ENCODE measurements at places on chromosomes 1 and 21.

DNA sequence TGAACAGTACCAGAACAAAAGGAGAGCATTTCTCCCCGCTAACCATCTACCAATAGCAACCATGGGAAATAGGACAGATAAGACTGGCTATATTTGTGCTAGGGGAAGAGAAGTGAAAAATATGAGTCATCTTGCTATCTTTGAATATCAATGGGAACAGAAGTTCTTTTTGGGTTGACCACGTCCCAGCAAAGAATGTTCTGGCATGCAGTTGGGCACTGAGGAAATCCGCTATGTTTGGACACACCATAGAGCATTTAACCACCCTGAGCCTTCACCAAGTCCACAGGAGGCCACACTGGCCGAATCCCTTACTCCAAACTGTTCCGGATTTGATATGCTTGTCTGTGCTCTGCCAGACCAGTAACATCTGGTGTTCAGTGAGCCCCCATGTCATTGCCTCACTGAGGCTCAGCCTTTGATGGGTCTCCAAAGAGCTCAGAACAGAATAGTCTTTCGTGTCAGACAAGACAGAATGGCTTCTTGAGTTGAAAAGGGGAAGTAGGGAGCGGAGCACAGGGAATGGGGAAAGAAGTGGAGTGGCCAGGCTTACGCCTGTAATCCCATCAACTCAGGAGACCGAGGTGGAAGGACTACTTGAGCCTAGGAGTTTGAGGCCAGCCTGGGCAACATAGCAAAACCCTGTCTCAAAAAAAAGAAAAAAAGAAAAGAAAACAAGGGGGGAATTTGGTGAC is 81.4 kb downstream of the SMYD2 start:
- no peak for DNase-seq

DNA sequence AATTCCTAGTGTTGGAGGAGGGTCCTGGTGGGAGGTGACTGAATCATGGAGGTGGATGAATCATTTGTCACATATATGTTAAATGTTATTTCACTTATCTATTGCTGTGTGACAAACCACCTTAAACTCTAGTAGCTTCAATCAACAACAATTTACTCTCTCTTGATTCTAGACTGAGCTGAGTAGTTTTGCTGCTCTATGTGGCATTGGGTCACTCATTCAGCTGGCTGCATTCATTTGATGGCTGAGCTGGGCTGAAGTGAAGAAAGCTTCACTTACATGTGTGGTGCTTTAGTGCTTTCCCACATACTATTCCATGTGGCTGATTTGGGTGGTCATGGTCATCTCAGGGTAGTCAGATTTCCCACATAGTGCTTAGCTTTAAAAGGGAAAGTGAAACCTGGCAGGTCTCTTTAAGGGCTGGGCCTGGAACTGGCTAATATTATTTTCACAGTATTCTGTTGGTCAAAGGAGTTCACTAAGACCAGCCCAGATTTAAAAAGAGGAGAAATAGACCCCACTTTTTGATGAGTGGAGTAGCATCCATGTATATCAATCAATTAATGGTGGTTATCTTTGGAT is 10.5 kb downstream of the DNAH14 start:
- no peak for DNase-seq

DNA sequence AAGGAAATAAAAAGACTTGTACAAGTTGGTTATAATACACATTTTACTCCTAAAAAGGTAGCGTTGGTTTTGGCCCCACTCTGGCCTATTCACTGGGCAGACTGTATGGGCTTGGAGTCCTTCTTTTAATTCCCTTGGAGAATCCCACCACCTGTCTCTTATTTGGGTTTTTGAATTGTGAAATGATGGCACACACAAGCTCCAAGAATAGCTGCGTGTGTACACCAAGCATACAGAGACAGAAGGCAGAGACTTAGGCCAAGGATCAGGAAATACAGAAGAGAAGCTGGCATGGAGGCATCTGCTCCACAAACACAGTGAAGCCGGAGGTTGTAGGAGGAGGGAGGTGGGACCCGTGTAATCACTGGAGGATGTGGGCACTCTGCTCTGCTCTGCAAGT is 29.1 kb downstream of the DDR2 start:
- no peak for DNase-seq

DNA sequence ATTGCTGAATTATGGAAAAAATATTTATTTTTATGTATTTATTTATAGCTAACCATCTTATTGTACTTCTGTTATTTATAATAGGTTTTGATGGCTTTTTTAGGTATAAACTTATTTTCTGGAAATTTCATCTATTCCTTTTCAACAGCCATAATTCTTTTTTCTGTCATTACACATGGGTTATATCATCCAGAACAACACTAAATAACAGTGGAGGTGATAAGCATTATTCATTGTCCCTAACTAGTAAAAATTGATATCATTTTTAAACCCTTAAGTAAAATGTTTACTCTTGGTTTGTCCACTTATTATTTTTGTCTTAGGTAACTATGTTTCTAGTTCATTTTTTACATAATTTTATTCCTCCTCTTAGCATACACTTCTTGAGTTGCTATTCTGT is 309.1 kb downstream of the USH2A start:
- no peak for DNase-seq

GRCh38 chr1:179870870-179871269 is 6.7 kb downstream of the TOR1AIP2 start:
- DNase-seq = no peak

- DNase-seq = no peak
These were observed 6.3 kb downstream of the TTC3 start for GRCh38 chr21:37079211-37079824.

GRCh38 chr1:217889401-217889800 is 258.3 kb downstream of the SPATA17 start:
- DNase-seq = no peak

DNA sequence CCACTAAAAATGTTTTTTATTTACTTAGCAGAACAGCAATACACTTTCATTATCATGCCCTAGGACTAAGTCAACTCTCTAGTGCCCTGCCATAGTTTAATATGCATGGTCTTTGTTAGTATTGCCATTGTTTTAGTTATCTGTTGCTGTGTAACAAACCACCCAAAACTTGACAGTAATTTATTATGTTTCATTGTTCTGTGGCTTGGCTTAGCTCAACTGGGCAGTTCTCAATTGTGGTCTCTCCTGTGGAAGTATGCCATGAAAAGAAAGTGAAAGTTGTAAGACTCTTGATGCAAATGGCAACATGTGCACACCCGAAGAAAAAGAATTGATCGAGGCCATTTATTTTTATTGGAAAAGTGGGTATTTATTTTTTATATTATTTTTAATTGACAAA is 206.3 kb upstream of the KCTD3 start:
- no peak for DNase-seq

DNA sequence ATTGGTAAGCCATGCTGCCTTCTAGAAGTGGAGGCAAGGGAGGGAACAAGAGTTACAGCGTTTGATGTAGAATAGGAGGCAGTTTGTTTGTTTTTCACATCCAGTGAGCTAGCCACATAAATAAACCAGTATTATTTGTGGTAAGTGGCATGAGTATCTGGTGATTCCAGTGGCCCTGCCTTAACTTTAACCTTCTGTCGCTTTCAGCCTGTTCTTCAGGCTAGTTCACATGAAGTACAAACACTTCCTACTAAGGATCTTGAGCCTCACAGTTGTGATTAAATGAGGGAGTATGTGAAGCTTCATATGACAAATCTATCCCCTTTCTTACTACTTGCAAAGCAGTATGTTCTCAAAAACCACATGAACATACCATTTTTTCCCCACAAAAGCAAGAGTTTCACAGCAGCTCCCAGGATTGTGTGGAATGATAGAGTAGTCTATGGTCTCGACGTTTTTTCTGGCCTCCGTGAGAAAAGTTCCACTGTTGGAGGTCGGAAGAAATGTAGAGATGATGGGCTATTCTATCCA is 59.5 kb downstream of the PHACTR4 start:
- no peak for DNase-seq

DNA sequence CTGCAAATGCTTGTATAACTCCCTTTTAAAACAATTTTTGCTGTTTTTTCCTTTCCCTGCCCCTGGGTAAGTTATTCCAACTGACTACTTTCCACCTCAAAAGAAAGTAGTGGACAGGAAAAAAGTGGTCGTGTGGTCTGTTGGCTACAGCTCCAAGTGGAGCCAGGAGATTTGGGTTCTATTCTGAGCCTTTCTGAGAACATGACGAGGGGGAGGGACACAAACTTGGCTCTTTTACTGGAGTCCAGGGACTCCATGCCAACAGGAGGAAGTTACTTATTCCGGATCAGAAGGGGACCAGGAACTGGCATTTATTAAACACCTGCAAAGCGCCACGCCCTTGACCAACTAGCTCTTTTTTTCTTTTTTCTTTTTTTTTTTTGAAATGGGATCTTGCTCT is 79.0 kb upstream of the CAPZB start:
- DNase-seq = no peak

- no peak for DNase-seq
These were observed 105.8 kb downstream of the SIK1 start for GRCh38 chr21:43321111-43321510.

DNA sequence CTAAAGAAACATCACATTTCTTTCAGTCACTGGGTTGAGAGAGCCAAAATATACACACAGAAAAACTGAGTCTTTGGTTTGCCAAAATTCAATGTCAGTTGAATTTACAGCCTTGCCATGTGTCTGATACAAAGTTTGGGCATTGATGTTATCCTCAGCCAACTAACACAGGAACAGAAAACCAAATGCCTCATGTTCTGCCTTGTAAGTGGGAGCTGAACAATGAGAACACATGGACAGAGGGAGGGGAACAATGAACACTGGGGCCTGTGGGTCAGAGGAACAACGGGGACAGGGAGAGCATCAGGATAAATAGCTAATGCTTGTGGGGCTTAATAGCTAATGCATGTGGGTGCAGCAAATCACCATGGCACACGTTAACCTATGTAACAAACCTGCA is 39.6 kb upstream of the C21orf91 start:
- no peak for DNase-seq

DNA sequence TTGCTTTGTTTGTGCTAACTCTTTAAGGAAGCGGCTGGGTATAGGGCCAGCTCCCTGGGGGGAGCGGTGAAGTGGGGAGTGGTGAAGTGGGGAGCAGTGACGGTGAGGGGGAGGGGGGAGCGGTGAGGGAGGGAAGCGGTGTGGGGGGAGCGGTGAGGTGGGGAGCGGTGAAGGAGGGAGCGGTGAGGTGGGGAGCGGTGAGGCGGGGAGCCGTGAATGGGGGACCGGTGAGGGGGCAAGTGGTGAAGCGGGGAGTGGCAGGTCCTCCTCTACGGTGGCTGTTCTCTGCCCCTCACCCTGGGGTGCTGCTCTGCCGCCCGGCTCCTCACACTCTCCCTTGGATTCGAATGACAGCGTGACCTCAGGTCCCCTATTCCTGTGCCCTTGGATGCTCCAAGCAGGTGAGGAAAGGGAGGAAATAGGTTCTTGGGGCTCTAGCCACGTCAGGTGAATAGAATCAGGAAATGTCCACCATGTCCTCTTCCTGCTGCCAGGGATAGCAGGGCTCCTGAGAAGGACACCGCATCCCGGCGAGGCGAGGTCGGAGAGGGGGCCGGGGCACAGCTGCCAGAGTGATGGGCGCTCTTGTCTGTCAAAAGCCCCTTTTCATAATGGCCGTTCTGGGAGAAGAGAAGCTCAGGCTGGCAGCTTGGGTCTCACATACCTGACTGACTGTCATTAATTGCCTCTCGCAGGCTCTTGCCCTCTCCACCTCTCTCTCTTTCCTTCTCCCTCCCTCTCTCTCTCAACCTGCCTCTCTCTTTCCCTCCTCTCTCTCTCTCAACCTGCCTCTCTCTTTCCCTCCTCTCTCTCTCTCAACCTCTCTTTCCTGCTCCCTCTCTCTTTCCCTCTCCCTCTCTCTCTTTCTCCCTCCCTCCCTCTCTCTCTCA is 134.2 kb downstream of the PGBD5 start:
- no peak for DNase-seq
